ENCODE measurements at places on chromosomes 1 and 21.

GRCh38 chr1:244552336-244552735, 91.3 kb downstream of the CATSPERE start:
- DNase-seq: no peak

DNA sequence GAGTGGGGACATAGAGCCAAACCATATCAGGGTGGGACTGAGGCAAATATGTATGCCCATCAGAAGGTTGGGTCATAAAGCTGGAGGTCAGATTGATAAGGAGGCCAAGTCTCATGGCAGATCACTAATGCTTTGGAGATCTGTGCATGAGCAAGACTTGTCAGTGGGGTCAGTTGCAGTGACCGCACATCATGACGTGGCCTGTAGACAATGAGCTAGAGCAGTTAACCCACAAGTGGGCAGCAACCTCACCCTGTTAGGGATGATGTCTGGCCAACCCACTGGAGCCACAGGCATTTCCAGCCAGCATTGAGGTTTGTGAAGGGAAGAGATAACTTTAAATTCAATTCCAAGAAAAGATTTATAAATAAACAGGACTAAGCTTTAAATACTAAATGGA, 66.7 kb downstream of the XCL1 start:
- DNase-seq: no peak

- no peak for DNase-seq
Observed at GRCh38 chr1:32786856-32787255, 30.3 kb downstream of the YARS1 start.

- no peak for DNase-seq
Observed at GRCh38 chr1:75795703-75796193, 934 bp upstream of the MSH4 start.

GRCh38 chr21:44487831-44488230, 32.5 kb downstream of the LRRC3 start:
- DNase-seq: no peak

DNA sequence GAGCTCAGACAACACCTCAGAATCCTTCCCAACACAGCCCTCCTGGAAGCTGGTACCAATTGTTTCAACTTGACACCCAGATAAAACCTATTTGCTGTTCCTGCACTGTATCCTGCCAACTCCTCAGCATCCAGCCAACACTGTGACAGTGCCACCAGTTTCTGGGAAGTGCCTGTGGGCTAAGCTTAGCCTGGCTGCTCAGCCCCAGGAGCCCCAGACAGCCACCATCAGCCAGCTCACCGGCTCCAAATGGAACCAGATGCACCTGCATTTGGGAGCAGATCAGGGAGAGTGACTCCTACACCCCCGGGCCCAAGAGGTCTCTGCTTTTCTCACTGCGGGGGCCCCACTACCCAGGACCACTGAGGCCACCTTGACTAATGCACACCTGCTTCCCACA, 24.9 kb downstream of the KCNN3 start:
- no peak for DNase-seq

DNA sequence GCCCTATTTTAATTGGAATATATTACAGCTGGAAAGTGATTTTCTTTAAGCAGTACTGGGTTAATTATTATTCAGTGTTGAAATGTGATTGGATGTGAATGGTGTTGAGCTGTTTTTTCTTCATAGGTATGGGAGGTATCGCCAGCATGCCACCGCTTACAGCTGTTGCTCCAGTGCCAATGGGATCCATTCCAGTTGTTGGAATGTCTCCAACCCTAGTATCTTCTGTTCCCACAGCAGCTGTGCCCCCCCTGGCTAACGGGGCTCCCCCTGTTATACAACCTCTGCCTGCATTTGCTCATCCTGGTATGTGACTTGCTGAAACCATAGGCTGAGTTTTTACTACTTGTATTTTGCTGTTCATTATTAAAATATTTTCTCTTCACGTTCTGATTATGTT, 107.7 kb downstream of the ITSN1 start:
- no peak for DNase-seq

- no peak for DNase-seq
Observed at GRCh38 chr1:37290718-37291117, 183.7 kb upstream of the ZC3H12A start.

DNA sequence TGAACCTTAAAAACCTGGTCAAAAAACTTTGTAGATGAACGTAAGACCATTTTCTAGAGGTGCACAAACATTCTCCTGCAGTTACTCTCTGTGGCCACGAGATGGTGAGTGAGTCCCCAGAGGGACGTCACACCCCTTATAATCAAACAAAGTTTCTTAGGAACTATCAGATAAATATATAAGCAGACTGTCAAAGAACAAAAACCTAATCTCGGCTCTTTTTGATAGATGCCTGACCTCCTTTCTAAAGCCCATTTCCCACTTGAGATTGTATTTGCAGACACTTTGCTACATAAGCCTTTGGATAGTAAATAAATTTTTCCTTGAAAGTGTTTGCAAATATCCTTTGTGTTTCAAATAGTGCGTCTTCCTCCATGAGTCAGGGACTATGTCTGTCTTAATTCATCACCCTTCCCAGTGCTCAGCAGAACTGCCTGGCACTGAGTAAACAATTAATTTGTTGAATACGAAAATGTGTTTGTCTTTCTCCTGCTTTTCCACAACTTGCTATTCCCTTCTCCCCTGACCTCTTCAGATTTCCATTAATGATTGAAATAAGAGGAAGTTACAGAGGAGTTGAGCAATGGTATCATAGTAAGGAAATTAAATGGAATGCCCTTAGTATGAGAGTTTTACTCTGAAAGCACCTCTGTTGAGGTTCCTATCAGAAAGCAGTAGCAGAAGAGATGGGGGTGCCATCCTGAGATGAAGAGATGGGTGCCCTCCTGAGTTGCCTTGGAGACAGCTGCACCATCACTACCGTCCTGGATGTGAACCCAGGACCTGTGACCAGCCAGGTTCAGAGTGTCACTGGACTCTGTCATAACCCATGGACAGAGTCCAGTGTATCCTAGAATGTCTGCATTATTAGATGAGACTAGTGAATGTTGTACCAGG, 57.8 kb upstream of the RAVER2 start:
- DNase-seq: no peak

DNA sequence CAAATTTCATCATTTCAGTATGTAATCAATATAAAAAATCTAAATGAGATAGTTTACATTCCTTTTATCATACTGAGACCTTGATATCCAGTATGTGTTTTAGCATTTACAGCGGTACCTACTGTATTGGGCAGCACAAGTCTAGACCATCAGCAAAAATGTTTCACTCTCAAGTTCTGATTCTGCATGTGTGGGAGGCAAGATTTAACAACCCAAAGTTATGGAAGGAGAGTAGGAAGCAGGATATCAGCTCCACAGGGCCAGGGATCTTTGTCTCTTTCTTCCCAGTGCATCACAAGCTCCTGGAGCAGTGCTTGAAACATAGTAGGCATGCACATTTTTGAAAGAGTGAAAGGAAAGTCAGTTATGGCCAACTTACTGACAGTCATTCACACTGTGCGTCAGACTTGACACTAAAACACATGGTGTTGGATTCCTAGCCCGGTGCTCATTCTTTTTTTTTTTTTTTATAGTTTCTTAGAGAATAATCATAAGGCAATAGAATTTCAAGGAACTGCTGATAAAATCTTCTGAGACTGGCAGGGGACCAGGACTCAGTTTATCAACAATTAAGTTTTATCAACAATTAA, 6.1 kb downstream of the TENT5C start:
- DNase-seq: no peak
